ENCODE measurements at places on chromosomes 2 and 18. TPM values are rescaled to one million over a fixed set of nuclear protein-coding genes. Genes with fewer than 3 reads are reported as not detected.
A peak's percentile ranks its signal among the peaks of the same experiment; 100 is the strongest.

- H3K4me1 ChIP-seq, result no peaks in the 10 kb centered on the region
- no peaks in the 10 kb centered on the region for H3K27me3 ChIP-seq
- no peak overlapping the region for H3K27ac ChIP-seq
Observed at GRCh38 chr18:61635901-61636528, 256.8 kb downstream of the RNF152 start.

The MOB1A gene
- total RNA-seq, result 94.6 TPM

The ELAC1 gene
- 15.0 TPM for total RNA-seq

DNA sequence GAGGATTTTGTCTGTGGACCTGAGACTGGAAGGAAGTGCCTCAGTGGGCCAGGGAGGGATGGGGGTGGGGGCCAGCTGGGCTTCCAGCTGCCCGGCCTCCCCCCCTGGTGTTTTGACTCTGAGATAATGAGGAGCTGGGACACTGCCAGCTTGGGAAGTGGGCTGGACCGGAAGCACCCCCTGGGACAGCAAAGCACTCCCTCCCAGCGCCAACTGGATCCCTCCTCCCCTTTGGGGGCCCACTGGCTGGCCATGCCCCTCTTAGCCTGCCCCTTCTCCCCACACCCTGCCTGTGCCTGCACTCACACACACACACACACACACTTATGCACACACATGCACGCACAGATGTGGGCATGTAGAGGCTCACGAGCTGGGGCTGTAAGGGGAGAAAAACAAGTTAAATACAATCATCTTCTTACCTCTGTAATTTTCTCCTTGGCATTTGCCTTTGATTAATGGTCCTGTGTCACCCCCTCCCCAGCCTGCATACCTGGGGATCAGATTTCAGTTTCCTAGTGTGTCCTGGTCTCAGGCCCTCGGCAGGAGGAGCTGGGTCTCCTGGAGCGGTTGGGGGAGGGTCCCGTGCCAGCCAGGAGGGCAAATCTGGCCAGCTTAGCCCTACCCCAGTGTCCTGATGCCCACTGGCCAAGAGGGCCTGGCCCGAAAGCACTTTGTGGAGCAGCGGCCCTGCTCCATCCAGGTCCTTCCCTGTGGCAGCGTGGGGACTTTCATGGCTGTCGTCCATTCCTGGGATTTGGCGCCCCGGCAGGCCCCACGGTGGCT lies 3.6 kb downstream of the ITM2C start:
- peak overlapping the region; percentile 76 for H3K27ac ChIP-seq
- peak overlapping the region; percentile 82 for H3K4me3 ChIP-seq

DNA sequence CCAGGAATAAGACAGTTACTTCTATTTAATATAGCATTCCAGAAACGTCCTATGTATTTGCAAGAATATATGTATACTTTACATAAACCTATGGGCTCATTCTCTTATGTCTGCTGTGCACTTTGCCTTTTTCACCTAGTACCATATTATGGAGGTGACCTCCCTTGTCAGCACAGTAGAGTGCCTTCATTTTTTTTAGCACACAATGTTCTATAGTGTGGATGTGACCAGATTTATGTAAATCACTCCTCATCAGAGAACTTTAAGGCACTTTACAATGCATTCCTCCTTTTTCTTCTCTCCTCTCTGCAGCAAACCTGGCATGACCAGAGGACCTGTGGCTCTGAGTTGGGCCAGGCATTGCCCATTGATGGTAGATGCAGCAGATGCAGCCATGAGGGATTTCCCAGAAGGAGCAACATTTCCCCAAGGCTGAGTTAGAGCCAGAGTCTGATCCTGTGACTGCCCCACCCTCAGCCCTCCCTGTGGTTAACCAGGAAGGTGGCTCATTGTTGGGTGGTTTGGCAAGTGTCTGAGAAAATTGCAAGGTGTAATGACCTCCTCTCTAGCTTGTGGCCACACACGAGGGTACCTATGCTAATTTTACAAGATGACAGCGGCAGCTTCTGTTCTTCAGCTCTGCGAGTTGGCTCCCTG lies 76.5 kb upstream of the DLX2 start:
- DNase-seq, result no peak
- peaks cover 15% of the 10 kb centered on the region for H3K4me1 ChIP-seq
- H3K27ac ChIP-seq, result no peak overlapping the region

GRCh38 chr2:155689791-155690190 lies 642.7 kb downstream of the NR4A2 start:
- no peaks in the 10 kb centered on the region for H3K27me3 ChIP-seq
- H3K4me3 ChIP-seq, result peak overlapping the region; percentile 59

DNA sequence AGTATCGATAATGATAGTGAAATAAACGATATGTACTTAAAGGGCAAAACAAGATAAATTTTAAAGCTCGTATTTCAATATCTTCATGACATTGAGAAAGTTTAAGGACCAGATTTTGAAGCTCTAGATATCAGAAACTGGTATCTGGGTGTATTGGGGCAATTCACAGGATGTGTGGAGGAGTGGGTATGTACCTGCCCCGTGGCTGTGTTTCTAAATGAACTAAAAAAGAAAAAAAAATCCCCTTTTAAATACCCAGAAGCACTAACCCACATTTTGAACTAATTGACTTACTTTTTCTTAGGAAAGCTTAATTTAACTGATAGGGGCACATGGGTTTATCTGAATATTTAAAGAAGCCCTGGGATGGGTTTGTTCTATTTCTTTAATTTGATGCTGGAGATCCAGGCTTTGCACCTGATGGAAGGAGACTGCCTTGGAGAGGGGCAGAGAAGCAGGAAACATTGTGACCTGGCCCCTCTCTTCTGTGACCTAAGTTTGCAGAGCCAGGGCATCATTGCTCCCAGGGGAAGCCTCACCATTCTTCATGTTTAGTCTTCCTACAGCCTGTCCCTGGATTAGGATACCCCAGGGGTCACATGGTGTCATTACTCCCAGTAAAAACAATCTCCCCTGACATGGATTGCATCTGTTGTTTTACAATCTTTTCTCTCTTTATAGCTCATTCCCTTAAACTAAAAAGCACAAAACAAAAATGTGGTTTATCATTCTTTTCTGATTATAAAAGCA lies 7.6 kb upstream of the KCTD1 start:
- H3K4me3 ChIP-seq, result no peak overlapping the region
- DNase-seq, result no peak
- no peak overlapping the region for H3K27ac ChIP-seq
- H3K36me3 ChIP-seq, result no peaks in the 10 kb centered on the region
- H3K27me3 ChIP-seq, result peaks cover 34% of the 10 kb centered on the region
- H3K4me1 ChIP-seq, result peaks cover 31% of the 10 kb centered on the region

- H3K27me3 ChIP-seq, result no peaks in the 10 kb centered on the region
- H3K36me3 ChIP-seq, result peaks cover 3% of the 10 kb centered on the region
- H3K4me3 ChIP-seq, result no peak overlapping the region
- no peak overlapping the region for H3K27ac ChIP-seq
Observed at GRCh38 chr18:64118406-64118805, 30.5 kb downstream of the LINC00305 start.

DNA sequence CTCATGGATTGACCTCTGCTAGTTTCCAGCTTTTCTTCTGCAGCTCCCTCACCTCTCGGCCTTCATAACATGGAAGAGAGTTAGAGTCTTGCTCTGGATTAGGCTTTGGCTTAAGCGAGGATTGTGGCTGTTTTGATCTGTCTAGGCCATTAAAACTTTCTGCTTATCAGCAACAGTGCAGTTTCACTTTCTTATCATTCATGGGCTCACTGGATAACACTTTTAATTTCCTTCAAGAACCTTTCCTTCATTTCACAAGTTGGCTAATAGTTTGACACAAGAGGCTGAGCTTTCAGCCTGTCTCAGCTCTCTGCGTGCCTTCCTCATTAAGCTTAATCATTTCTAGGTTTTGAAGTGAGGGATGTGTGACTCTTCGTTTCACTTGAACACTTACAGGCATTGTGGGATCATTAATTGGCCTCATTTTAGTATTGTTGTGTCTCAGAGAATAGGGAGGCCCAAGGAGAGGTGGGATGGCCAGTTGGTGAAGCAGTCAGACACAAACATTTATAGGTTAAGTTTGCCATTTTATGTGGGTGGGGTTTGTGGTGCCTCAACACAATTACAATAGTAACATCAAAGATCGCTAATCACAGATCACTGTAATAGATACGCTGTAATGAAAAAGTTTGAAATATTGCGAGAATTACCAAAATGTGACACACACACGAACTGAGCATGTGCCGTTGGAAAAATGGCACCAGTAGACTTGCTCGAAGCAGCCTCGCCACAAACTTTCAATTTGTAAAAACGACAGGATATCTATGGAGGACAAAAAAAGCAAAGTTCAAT lies 129.3 kb downstream of the ZNF236 start:
- no peak overlapping the region for H3K4me3 ChIP-seq
- peaks cover 10% of the 10 kb centered on the region for H3K4me1 ChIP-seq
- H3K27me3 ChIP-seq, result no peaks in the 10 kb centered on the region
- no peak for DNase-seq
- H3K36me3 ChIP-seq, result peaks cover 30% of the 10 kb centered on the region
- H3K27ac ChIP-seq, result no peak overlapping the region

- H3K36me3 ChIP-seq, result no peaks in the 10 kb centered on the region
- H3K4me3 ChIP-seq, result no peak overlapping the region
- no peaks in the 10 kb centered on the region for H3K27me3 ChIP-seq
- H3K4me1 ChIP-seq, result no peaks in the 10 kb centered on the region
- no peak for DNase-seq
Observed at GRCh38 chr2:59871830-59872229, 681.6 kb downstream of the BCL11A start.

GRCh38 chr2:215931256-215931903 lies 82.0 kb downstream of the MREG start:
- peak; percentile 63 for DNase-seq
- H3K36me3 ChIP-seq, result no peaks in the 10 kb centered on the region
- no peak overlapping the region for H3K4me3 ChIP-seq
- H3K27me3 ChIP-seq, result peaks cover 3% of the 10 kb centered on the region
- no peak overlapping the region for H3K27ac ChIP-seq

DNA sequence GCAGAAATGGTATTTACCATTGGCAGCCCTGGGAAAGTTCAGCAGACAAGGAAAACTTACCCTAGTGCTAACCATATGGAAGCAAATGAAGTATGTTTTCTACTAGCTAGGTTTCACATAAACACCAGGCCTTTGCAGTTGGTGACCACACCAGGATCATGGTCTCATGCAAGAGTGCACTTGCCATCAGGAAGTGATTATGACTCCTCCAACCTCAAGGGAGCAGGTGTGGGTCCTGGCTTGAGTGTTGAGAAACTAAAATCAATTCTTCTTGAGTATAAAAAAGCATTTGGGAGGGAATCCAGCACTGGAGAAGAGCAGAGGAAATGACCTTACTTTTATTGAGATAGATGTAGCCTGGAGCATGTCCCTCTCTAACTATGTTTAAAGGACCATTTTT lies 56.8 kb upstream of the SPAG16 start:
- H3K27me3 ChIP-seq, result no peaks in the 10 kb centered on the region
- no peaks in the 10 kb centered on the region for H3K4me1 ChIP-seq
- no peak for DNase-seq
- no peaks in the 10 kb centered on the region for H3K36me3 ChIP-seq
- H3K27ac ChIP-seq, result no peak overlapping the region

The SOX11 gene
- total RNA-seq, result 201 TPM

DNA sequence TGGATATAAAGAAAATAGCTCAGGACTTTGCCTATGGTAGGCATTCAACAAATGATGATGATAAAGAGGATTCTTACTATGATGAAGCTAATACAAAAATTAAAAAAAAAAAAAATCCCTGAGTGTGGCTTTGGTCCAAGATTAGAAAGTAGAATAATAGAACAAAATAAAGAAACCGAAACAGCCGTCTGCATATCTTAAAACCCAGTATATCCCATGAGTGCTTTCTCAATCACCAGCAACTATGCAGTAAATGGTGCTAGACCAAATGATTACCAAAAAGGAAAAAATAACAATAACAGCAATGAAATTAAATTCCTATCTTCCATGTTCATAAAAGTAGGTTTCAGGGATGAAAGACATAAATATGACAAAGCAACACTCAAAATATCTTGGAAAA lies 59.3 kb upstream of the DCC start:
- no peaks in the 10 kb centered on the region for H3K4me1 ChIP-seq
- no peak overlapping the region for H3K27ac ChIP-seq
- H3K27me3 ChIP-seq, result no peaks in the 10 kb centered on the region
- no peak for DNase-seq
- no peaks in the 10 kb centered on the region for H3K36me3 ChIP-seq

DNA sequence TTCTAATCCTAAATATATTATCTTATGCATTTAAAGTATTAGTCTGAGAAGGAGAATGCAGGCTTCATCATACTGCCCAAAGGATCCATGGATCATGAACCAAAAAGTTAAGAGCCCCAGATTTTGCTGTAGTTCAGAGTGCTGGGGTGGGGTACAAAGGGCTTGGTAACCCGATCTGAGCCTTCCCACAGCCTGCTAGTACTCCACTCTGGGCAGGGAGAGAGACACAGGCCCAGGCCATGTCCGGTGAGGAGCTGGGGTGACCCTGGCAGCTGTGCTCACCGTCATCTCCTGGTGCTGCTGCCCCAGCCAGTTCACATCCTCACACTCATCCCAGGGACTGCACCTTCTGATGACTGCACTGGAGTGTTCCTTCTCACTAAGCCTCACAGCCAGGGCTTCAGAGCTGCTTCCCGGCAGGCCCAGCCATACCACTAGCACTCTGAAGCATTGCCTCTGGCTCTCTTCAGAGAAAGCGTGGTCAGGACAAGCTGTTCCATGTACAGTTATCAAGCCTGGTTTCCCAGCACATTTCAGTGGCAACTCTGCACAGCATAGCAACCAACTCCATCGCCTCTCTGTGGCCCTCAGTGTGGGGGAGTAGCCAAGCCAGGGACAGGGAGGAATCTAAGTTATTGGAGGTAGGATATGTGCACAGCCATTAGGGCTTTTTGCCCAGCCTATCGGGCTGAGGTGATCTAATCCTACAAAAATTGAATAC lies 189.0 kb upstream of the CTAGE1 start:
- DNase-seq, result no peak
- peaks cover 4% of the 10 kb centered on the region for H3K36me3 ChIP-seq

GRCh38 chr18:2515171-2515787 lies 56.0 kb downstream of the METTL4 start:
- no peaks in the 10 kb centered on the region for H3K4me1 ChIP-seq
- H3K4me3 ChIP-seq, result no peak overlapping the region
- H3K36me3 ChIP-seq, result no peaks in the 10 kb centered on the region
- no peak overlapping the region for H3K27ac ChIP-seq
- DNase-seq, result no peak

DNA sequence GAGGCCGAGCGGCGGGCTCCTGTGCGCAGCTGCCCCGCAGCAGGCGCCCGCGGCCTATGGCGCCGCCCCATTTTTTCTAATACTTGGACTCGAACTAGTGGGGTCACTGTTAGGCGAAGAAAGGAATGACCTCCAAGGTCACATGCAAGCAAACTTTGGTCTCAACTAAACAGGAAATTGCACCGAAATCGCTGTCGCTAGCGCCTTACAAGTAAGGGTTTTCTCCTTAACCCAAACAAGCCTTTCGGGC lies 339 bp downstream of the ACAA2 start:
- peak overlapping the region; percentile 95 for H3K4me3 ChIP-seq
- no peaks in the 10 kb centered on the region for H3K27me3 ChIP-seq
- peaks cover 27% of the 10 kb centered on the region for H3K36me3 ChIP-seq
- peak overlapping the region; percentile 66 for H3K27ac ChIP-seq

GRCh38 chr2:3313781-3314375 lies 63.7 kb downstream of the EIPR1 start:
- no peaks in the 10 kb centered on the region for H3K27me3 ChIP-seq
- no peak overlapping the region for H3K4me3 ChIP-seq
- peaks cover 9% of the 10 kb centered on the region for H3K36me3 ChIP-seq
- no peak for DNase-seq
- H3K27ac ChIP-seq, result peak overlapping the region; percentile 59
- peaks cover 5% of the 10 kb centered on the region for H3K4me1 ChIP-seq

Data from neural crest cell (in vitro differentiated cells).